ENCODE measurements at places on chromosomes 7 and 10.

DNA sequence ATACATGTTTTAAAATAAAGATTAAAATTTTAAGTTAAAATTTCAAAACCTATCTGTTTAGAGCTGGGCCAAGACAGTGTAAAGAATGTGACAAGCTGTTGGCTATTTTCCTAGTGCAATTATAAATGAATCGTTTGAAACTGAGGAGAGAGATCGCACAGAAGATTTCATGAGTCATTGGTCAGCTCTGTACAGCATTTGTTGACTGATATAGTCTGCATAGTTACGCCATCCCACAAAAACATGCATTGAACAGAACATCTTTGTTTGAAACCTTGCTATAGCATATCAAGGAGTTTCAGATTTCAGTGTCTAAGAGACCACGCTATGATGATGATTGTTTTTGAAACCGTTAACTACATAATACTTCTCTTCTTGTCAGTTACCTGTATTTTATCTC lies 1.3 kb upstream of the C10orf67 start:
- no peak for DNase-seq

DNA sequence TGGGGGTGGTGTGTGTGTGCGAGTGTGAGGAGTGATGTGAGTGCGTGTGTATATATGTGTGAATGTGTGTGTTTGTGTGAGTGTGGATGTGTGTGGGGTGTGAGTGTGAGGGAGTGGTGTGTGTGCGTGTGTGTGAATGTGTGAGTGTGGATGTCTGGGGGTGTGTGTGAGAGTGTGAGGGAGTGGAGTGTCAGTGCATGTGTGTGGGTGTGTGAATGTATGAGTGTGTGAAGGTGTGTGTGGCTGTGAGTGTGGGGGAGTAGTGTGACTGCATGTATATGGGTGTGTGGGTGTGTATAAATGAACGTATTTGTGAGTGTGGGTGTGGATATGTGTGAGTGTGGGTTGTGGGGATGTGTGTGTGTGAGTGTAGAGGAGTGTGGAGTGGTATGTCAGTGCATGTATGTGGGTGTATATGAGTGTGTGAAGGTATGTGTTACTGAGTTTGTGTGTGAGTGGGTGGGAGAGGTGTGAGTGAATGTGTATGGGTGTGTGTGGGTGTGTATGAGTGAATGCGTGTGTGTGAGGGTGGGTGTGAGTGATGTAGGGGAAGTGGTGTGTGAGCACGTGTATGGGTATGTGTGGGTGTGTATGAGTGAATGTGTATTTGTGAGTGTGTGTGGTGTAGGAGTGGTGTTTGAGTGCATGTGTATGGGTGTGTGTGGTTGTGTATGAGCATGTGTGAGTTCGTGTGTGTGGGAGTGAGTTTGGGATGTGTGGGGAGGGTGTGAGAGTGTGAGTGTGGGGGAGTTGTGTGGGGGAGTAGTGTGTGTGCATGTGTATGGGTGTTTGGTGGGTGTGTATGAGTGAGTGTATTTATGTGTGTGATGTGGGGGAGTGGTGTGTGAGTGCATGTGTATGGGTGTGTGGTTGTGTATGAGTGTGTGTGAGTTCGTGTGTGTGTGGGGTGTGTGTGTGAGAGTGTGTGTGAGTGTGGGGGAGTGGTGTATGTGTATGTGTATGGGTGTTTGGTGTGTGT lies 28.5 kb upstream of the NUB1 start:
- DNase-seq, result no peak

GRCh38 chr10:24324651-24325050 lies 115.7 kb downstream of the KIAA1217 start:
- no peak for DNase-seq

DNA sequence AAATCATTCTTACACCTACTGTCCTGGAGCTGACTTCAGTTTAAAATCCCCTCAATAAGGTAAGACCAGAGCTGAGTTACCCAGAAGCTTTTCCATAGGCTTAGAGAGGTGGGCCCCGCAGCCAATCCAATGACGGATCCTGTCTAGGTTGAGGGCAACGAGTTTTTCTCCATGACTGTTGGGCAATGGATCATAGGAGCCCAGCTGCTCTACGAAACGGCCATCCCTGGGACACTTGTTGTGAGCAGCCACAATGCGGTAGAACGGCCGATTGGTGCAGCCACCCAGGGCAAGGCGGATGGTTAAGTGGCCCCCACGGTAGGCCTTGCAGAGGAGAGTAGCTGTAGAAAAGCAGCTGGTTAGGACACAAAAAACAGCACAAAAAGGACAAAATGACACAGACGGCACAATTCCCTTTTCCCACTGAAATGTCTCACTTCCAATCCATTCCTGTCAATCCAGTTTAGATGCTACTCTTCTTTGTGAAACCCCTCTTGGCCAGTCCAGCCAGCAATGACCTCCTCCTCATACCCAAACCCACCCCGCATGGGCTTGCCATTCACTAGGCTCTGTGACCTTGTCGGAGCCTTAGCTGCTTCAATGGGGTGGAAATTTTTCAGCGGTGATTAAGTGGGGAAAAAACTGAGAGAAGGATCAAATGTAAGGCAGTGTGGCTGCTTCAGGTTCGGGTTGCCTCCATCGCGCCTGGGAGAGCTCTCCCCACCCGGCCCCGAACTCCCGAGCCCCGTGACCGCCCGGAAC lies 580 bp downstream of the MRPS16 start:
- DNase-seq, result no peak

Measured in aorta (tissue), 5 donors.